Stimulated activated CD4-positive, alpha-beta T cell treated with anti-CD3 and anti-CD28 coated beads, Interleukin-1b, Interleukin-23, amount 100 ng/mL, for 1 hour (primary cell): ENCODE measurements at places on chromosomes 3 and 15.

DNA sequence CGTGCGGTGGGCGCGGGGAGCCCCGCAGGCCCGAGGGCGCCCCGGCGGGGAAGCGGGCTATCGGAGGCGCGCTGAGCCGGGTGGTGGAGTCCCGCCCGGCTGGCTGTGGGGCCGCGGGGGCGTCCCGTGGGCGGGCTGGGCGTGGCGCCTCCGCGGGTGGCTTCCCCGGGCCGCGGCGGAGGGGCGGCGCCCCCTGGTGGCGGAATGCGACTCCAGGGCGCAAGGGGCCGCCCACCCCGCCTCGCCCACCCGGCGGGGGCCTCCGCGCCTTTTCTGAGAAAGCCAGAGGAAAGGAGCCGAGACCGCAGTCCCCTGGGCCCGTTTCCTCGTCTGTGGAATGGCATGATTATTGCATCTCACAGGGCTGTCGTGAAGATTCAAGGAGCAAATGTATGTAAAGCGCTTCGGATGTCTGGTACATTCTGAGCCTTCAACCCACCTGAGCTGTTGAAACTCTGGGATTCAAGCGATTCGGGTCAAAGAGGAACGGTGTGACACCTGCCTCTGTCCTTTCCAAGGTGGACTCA lies 31.9 kb upstream of the RAB6B start:
- DNase-seq = peak; percentile 67

- DNase-seq = no peak
Measured at GRCh38 chr15:31848621-31849020, 181.7 kb upstream of the CHRNA7 start.

DNA sequence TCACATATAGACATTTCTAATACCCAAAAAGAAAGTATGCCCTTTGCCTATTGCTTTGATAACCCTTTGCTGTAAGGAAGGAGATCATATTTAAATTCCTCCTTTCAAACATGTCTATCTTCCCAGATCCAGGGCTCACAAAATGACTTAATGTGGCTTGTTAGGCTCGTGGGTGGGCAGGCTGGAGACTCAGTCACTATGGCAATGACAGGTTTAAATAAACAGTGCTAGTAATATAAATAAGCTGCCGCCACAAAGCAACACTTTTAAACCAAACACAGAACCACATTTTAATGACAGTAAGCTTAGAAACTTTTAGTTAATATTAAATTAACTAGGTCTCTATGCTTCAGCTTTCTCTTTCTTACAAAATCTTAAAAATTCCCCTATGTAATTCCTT lies 616.0 kb upstream of the NAALADL2 start:
- no peak for DNase-seq

DNA sequence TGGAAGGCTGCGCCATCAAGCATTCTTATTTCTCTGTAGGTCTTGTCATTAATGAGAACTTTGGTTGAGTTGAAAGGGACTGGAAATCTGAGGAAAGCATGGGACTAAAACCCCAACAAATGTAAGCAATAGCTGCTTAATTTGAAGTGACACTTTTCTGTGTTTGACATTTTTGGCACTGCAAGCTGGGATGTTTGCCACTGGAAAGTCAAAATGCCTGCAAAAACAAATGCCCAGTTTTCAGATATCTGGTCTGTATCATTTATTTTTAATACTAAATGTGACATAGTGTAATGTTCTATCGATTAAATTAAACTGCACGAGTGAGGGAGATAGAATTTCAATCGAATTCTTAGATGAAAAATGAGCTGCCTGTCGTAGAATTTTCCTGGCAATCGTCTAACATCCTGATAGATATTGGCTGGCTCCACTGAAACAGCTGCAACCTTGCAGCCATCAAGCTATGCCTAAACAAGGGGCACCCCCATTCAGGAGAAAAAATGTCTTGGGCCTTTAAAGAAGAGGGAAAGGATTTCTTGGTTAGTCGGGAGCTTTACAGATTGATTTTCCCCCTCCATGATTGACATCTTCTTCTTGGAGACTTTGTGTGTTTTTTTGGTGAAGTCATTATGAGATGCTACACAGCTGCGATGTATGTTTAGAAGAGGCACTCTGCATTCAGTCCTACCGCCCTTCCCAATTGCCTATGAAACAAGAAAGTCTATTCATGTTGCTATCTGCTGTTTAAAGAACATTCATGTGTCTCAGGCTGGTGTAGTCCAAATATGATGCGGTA lies 316.7 kb upstream of the TBL1XR1 start:
- no peak for DNase-seq

- no peak for DNase-seq
Measured at GRCh38 chr3:101859882-101860448, 10.7 kb downstream of the NFKBIZ start.

GRCh38 chr15:101618851-101619614 lies 33.1 kb downstream of the TM2D3 start:
- DNase-seq = no peak

DNA sequence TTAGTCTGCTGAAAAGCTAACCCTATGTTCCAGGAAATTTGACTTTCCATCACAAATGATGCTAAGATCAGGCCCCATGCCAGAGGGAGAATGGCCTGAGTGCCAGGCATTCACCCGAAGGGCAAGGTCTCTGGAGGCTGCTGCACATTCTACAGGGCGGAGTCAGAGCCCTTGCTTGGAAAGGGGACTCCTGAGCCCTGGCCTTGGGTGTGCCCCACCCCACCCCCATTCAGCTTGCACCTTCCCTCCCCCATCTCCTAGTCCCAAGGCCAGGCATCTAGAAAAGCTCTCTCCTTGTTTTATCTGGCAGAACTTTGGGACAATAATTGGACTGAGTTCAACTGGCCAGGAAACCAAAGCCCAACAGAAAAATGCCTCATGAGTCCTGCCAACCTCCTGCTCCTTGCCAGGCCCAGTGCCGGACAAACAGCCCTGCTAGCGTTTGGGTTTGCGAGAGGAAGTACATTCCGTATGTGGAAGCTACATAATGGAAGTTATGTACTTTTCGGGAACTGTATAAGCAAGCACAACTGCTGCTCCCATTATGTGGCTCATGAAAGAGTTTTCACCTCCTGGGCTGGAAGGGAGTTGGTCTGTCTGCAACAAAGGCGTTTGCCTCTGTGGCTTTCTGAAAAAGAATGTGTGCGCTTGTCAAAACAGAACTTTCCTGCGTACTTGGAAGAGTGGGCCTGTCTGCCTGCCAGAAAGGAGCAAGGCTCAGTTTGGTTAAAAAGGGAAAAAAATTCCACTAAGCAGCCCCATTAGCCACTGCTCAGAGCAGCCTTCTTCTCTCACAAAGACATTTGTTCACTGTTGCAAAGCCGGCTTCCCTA lies 321.5 kb upstream of the CTNNB1 start:
- no peak for DNase-seq

GRCh38 chr3:97990624-97991292 lies 18.5 kb upstream of the RIOX2 start:
- no peak for DNase-seq

- no peak for DNase-seq
Measured at GRCh38 chr15:35181538-35181937, 96.4 kb upstream of the NANOGP8 start.

GRCh38 chr15:56759450-56759845 lies 26.1 kb upstream of the ZNF280D start:
- no peak for DNase-seq

GRCh38 chr3:59659755-59660154 lies 609.9 kb upstream of the CFAP20DC start:
- DNase-seq = no peak

DNA sequence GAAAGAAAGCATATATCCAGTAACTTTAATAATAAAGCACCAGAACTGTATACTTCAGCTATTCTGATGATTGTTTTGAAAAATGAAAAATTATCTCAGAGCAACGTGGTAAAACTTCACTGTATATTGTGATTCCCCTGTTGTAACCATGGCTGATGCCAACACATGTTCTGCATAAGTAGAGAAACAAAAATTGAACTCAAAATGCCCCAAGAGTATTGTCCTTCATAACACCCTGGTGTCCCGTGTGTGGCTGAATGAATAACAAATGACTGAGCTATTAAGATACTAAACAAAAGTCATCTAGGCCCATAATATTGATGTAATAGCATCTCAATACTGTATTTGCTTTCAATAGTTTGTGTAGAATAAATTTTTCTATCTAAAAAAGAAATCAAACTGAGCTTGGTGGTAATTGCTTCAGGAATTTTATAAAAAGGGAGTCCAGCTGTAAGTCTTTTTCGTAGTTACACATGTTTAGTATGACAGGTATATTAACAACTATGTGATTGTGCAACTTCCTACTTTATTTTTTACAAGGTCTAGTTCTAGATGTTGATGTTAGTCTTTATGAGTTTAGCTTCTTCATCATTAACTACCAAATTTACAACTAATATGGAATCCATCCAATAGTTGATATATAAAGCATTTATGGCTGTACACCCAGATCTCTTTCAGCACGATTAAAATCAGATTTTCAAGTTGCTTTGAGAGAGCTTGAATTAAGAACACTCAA lies 623.8 kb upstream of the AGTR1 start:
- no peak for DNase-seq

- DNase-seq = no peak
Measured at GRCh38 chr15:89723031-89723430, 28.0 kb downstream of the MESP1 start.

DNA sequence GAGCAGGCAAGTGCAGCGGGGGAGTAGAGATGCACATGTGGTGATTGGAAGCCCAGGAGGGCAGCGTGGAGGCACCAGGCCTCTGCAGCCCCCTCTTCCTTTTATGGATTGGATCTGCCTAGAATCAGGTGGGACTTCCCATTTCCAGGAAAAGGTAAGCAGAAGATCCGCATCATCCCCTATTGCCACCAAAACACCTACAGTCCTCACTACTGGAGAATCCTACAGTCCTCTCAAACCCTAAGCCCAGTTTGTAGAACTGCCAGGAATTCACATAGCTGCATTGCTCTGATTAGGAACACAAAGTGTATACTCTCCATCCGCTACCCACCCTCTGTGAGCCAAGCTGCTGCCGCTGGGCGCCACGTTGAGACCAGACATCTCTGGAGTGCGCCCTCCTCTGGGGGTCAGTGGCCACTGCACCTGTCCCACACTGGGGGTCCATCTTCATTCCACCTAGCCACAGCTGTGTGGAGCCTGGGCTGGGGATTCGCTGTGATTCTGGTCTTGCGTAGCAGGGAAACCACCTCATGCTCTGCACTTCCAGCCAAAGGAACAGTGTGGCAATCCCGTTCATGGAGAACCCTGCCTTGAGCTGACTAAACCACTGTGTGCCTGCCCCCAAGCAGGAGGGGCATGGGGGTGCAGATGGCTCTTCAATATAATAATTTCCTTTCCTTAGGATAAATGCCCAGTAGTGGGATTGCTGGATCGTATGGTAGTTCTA lies 88.9 kb upstream of the PTX3 start:
- no peak for DNase-seq

GRCh38 chr3:14564741-14565140 lies 24.6 kb upstream of the GRIP2 start:
- DNase-seq = no peak
